A673 (cell line): ENCODE measurements at places on chromosomes 6 and 20. TPM values are rescaled to one million over a fixed set of nuclear protein-coding genes. Genes with fewer than 3 reads are reported as not detected.

The OOEP gene
- total RNA-seq, result not detected in 2 replicates

DNA sequence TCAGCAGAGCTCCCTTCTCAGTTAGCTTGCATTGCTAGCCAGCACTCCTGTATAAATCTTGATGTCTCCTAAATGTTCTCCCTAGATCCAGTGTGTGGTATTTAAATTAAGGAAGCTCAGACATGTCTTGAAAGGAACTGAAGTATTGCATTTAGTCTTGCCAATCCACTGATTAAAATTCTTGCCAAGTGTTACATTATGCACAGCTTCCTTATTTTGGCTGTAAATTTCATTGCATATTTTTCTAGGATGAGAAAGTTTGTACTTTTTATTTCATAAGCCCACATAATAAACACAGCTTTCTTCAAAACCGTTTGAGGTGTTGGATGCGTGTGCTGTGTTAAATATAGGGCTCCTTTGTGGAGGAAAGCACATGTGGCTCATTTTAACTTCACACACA is 329.8 kb upstream of the FLRT3 start:
- DNase-seq, result no peak

The TCP11 gene
- total RNA-seq, result not detected in 2 replicates

DNA sequence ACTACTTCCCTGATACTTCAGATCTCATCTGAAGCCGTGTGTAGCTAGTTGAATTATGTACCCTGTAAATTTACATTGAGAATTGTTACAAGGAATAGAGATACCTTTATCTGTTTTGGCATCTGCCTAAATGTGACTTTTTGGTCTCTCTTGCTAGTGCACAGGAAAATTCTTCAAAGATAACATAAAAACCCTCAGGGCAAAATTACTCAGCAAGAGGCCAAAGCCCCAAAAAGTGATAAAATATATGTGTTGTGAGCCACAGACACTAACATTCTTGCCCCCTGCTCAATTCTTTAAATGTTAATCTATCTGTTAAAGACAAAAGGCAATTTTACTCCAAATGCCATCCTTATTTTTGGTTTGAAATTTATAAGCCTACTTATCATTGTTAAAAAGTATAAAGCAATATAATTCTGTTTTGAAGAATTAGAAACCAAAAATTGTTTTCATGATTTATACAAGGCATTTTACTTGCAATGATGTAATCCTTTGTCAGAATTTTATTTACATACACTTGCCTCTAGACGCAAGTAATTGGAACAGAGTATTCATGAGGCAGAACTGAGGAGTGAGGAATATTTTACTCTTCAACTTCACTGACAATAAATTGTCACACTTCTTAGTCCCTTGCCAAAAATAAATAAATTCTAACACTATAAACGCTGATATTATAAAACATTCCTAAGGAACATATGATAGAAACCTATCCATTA is 186.2 kb downstream of the EPM2A start:
- no peak for DNase-seq

- DNase-seq, result no peak
Observed at GRCh38 chr6:77416839-77417238, 46.5 kb downstream of the HTR1B start.

DNA sequence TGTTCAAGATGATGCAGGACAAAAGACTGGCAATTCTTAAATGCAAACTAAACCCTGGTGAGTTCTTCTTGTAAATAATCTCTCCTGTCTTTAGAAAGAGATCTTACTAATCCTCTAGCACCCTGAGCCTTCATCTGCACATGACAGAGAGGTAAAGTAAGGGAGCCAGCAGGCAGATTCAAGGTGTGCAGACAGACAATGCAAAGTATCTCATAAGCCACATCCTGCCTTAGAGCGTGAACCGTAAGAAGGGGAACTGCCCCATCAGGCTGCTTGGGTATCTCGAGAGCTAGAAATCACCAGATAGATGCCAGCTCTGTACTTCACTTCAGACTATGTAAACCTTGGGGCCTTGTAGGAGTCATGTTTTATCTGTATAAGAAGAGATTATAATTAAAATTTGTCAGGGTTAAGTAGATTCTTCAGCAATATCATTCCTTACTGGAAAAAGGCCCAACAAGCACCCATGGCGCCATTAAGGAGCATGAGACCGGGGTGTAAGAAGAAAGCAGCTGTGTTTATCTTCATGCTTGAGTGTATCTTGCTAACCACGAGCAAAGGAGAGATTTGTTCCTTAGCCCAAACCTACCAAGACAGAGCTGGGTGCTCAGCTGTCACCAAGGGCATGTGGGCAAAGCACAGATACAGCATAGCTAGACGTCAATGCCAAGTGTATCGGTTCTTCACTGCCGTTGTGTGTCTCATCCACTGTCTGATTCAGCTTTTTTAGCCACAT is 24.4 kb downstream of the CNR1 start:
- DNase-seq, result no peak

GRCh38 chr20:667351-668034 is 8.1 kb downstream of the SCRT2 start:
- DNase-seq, result peak; percentile 53

- DNase-seq, result no peak
Observed at GRCh38 chr6:125668071-125668470, 81.4 kb upstream of the HEY2 start.

- DNase-seq, result no peak
Observed at GRCh38 chr6:43953794-43954310, 173.4 kb downstream of the MRPL14 start.

GRCh38 chr6:108998485-108998884 is 96.2 kb downstream of the SESN1 start:
- DNase-seq, result no peak

- no peak for DNase-seq
Observed at GRCh38 chr6:141451511-141452353, 681.0 kb upstream of the GJE1 start.

The RFX6 gene
- not detected in 2 replicates for total RNA-seq

GRCh38 chr6:163671355-163671754 is 256.8 kb downstream of the QKI start:
- DNase-seq, result no peak

- DNase-seq, result no peak
Observed at GRCh38 chr6:40584741-40585140, 2.4 kb downstream of the LRFN2 start.

The APOM gene
- total RNA-seq, result 2.5 and 4.8 TPM in 2 replicates

The SCAND1 gene
- 84.5 and 95.2 TPM in 2 replicates for total RNA-seq

DNA sequence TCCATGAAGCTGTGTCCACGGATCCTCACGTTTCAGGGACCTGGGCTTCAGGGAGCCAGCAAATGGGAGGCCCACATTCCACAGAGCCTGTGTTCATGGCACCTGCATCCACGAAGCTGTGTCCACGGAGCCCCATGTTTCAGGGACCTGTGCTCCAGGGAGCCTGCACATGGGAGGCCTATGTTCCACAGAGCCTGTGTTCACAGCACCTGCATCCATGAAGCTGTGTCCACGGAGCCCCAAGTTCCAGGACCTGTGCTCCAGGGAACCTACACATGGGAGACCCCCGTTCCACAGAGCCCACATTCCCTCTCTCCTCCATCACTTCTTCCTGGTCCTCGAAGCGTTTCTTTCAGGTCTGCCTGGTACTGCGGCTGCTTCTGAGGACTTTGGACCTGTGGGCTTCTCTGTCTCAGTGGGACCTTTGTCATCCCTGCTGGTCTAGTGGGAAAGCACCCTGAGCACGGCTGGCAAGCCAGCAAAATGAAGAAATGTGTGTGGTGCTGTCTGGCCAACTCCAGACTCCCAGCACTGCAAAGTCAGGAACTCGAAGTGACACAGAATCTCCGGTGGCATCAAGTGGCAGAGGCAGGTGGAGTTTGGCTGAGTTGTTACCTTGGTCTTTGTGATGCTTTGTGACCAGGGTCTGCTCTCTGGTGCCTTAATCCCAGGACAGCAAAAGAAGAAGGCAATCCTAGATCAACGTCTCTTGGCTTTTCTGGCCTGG is 245.9 kb downstream of the DLL1 start:
- DNase-seq, result no peak

DNA sequence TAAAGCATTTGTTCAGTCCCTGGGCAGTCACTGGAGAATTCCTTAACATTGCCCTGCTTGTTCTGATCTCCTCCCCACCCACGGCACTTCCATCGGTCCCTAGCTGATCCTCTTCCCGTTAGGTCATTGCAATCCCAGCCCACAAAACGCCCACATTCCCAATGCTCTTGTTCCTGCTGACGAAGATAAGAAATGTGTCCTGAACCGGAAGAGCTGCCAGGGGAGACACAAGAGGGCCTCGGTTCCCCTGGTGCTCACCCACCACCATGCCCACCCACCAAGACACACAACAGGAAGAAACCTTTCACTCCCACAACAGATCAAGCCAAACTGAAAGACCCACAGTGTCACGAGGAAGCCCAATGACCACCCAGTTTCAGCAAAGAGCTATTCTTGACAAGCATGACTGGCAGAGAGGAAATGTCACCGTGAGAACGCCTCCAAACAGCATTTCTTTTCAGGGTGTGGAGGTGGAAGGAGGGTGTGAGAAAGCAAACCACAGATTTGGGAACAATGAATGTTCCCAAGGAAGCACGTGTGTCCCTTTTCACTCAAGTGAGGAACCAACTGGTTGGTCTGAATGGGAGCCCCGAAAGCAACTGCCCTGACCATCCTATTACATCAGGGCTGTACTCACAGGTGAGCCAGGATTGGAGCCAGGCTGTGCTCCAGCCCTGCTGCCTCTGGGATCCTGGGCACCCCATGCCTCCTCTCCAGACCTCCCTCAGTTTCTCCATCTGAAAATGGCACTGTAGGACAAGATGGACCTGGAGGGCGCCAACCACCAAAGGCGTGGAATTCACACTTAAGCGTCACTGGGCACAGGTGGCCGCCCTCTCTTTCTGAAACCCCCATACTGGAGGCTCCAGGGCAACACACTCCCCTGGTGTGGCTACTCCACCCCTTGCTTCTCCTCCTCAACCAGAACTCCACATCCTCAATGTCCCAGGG is 97.5 kb downstream of the ZMYND8 start:
- DNase-seq, result peak; percentile 24

The RNF144B gene
- total RNA-seq, result 0.82 and 1.0 TPM in 2 replicates

The GATA5 gene
- total RNA-seq, result not detected in 2 replicates

GRCh38 chr6:32153564-32154513 is at the start of gene PPT2:
PPT2 (plus strand) TSS chr6:32154141; CDS start chr6:32154595, 454 bp downstream.
- peak; percentile 97 for DNase-seq

The COL19A1 gene
- 0.31 and 0.37 TPM in 2 replicates for total RNA-seq

DNA sequence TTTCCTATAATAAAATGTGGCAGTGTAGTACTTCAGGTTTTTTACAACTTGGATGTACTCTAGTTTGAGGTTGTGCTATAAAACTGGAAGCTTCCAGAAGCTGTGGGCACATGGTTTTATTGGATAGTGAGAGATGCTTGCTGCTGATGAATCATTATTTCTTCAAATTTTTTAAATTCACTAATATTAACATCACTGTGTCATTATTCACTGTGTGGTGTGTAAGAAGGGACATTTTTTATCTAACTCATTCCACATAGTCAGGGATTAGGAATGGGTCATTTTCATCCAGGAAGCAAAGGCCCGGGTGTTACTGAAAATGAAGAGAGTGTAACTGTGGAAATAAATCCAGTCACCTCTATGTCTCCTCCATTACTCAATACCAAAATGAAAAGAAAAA is 421.0 kb downstream of the TENT5A start:
- no peak for DNase-seq
